ENCODE measurements at places on chromosomes 5 and 9. TPM values are rescaled to one million over a fixed set of nuclear protein-coding genes. Genes with fewer than 3 reads are reported as not detected.

GRIN1 gene
- total RNA-seq: 0.89 TPM

ANKRD34B gene
- total RNA-seq: 0.10 TPM

DAPK1 gene
- total RNA-seq: 29.0 TPM

SAXO1 gene
- total RNA-seq: 0.10 TPM

All from skin of body (tissue), 3 donors.